ENCODE measurements at places on chromosomes 11 and 22. TPM values are rescaled to one million over a fixed set of nuclear protein-coding genes. Genes with fewer than 3 reads are reported as not detected.

Gene OR52I2
- polyA plus RNA-seq: not detected

Gene TPBGL
- 3.0 TPM for polyA plus RNA-seq

Gene HEPHL1
- not detected for polyA plus RNA-seq

Gene PDE2A
- polyA plus RNA-seq: 26.1 TPM

Gene CD248
- 14.3 TPM for polyA plus RNA-seq

Gene CASP1
- polyA plus RNA-seq: 1.8 TPM

Gene KRTAP5-7
- polyA plus RNA-seq: not detected

Gene GLYATL1
- polyA plus RNA-seq: 2.9 TPM

Gene CLMP
- polyA plus RNA-seq: 17.6 TPM

Gene ENTHD1
- not detected for polyA plus RNA-seq

Gene NLRP14
- polyA plus RNA-seq: not detected

Gene NFRKB
- 22.7 TPM for polyA plus RNA-seq

Gene RAG1
- not detected for polyA plus RNA-seq

Gene MS4A6E
- polyA plus RNA-seq: not detected

Gene OR6Q1
- polyA plus RNA-seq: not detected

Gene PKNOX2
- polyA plus RNA-seq: 6.4 TPM

Gene APOA4
- polyA plus RNA-seq: not detected

Gene PIWIL4
- polyA plus RNA-seq: 0.44 TPM

Data from brain (organoid and tissue), 16 donors.